ENCODE measurements at places on chromosomes 2 and 18.
A peak's percentile ranks its signal among the peaks of the same experiment; 100 is the strongest.

- no peak for DNase-seq
Measured at GRCh38 chr2:240873805-240874714, 5.4 kb downstream of the AGXT start.

GRCh38 chr2:64586883-64587481 is 62.9 kb downstream of the AFTPH start:
- peak; percentile 10 for DNase-seq

DNA sequence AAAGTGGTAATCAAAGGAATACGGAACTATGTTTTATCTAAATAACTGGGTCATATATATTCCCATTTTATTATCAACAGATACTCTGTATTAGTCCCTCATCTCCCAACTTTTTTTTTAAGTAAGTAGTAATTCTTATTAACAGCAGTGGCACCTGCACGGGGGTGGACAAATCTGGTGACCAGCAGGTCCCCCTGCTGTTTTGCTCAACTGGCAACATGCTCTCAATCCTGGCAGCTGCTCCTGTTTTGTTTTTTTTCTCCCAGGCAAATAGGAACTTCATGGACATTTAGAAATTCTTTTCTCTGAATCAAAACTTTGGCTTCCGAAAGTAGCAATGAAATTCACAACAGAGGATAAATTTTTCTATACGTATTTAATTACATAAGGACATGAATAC is 193.5 kb downstream of the SS18 start:
- no peak for DNase-seq

DNA sequence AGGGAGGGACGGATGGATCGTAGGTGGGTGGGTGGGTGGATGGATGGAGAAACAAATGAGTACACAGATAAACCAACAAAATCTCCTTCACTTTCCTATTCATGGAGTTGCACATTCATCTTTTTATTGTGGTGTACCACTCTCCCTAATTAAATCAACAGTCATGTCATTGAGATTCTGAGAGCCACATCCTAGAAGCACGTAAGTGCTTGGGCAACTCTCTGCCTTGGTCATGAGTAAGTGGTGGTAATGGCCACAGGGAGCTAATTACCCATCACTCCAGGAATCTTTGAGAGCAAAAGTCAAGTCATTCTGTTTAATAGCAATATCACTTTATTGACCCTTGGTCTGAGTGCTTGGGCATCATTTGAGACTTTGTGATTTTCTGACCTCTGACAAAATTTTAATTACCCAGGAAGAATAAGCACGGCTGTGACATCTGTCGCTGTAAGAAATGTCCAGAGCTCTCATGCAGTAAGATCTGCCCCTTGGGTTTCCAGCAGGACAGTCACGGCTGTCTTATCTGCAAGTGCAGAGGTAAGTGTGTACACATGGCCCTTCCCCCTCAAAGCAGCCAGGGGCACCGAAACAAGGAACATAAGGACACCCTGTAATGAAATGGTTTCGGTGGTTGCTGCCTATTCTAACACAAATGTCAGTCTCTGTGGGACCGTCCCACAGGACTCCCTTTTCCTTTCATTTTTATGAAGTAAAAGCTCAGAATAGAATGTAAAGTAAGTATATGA is 85.9 kb downstream of the FEZ2 start:
- no peak for DNase-seq

- DNase-seq, result no peak
Measured at GRCh38 chr2:55309446-55309845, 40.4 kb upstream of the MTIF2 start.

DNA sequence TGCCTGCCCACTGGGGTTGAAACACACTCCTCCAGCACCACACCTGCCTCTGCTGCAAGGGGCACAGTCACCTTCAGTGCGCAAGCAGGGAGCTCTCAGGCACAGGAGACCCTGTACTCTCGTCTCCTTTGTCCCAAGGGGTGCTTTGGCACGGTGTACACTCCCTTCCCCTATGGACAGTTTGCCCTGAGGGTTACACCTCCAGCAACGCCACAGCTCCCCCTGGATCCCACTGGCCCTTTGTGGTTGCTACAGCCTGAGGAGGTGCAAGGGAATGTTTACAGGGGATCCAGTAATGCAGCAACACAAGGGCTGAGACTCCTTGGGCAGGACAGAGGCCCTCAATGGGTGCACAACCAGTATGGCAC is 45.2 kb upstream of the FAM117B start:
- DNase-seq, result no peak

DNA sequence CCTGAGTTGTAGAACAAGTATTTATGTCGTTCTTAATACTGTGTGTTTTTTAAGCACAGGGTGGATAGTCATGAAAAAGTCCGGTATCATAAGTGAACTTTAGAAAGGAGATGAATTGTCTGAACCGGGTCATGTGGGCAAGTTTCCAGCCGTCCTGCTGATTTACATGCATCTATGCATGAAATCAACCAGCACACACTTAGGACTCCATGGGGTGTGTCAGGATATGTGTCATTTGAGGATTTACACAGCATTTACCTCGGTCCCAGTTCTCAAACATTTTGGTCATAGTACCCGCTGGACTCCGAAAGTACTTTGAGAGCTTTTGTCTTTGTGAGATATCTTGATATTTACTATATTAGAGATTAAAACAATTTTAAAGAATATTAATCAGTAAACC is 47.5 kb upstream of the TWSG1 start:
- DNase-seq, result no peak

GRCh38 chr2:10655499-10656225 is 34.1 kb downstream of the NOL10 start:
- DNase-seq, result no peak

- no peak for DNase-seq
Measured at GRCh38 chr2:30949435-30949834, 142.2 kb upstream of the CAPN13 start.

DNA sequence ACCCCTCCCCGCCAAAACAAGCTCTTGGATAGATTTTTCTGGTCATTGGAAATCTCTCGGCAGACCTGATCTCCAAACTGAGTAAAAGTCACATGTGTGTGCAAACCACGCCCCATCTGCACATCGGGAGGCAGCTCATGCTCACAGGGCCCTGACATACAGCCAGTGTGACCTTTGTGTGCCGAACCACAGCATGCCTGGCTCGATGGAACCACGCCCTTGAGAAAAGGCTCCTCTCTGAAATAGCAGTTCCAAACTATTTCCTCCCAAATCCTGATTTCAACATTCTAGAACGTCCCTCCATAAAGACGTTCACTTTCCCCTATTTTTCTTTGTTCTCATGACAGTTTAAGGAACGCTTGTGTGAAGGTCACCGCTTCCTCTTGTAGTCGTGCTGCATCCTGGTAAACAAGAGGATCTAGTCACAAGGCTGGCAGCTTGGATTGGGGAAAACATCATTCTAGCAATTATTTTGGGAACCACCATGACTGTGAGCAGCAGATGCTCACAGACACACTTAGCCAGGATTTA is 59.3 kb upstream of the MAP4K4 start:
- DNase-seq, result no peak

GRCh38 chr18:22432657-22433137 is 15.0 kb upstream of the CTAGE1 start:
- DNase-seq, result no peak

DNA sequence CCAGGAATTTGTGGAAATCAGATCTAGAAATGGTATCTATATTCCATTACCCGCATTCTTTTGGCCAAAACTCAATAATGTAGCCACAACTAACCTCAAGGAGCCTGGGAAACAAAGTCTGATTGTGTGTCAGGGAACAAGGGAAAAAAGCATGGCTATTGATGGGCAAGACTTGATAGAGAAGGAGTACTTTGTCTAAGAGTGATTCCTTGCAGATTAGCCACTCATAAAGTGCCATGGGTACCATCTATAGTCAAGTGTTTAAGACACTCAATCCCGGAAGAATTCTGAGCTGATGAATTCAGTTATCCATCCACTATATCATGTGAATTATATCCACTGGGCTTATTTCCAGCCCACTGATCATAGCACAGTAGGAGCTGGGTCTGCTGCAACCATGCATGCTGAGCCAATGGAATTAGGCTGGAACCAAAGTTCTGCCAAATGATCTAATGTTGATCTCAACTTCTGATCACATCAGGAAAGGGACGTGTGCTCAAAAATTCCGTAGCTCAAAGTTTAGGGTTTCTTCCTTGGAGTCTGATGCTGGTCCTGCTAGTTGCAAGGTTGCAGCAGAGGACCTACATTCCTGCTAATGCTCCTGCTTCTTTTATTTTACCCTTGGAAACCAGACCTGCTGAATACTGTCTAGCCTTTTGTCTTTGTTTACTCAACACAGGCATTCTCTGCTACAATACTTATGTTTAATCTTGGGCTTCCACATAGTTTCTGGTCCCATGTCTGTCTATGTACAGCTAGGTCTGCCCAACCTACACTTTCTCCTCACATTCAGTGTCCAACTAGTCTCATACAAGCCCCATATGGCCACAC is 629.7 kb downstream of the IRS1 start:
- DNase-seq, result no peak

DNA sequence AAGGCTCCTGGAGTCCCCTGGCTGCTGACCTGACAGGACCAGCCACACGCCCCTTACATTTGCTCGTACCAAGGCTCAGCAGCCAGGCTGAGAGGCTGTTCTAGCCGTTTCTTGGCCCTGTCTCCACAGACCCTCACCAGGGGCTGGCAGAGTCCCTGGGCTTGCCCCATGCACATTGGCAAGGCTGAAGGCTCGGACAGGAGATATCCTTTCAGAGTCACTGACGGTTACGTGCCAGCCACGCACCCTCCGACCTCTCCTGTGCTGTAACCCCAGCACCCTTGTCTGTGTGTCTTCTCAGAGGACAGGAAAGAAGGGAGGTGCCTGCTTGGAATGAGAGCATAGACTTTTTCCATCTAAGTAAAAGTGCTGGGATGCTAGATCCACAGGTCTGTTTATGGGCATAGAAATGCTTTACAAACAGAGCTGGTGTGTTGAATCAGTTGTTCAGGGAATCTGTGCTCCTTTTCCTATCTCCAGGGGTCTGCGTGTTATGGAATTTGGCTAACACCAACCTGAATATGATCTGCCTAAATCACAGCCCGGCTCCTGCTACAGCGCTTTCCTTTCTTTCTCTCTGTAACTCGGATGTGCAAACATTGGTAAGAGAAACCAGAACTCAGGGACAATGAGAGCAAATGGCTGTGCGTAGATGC is 41.0 kb downstream of the COPS8 start:
- DNase-seq, result no peak

GRCh38 chr2:48448274-48449061 is 81.5 kb upstream of the STON1 start:
- no peak for DNase-seq

DNA sequence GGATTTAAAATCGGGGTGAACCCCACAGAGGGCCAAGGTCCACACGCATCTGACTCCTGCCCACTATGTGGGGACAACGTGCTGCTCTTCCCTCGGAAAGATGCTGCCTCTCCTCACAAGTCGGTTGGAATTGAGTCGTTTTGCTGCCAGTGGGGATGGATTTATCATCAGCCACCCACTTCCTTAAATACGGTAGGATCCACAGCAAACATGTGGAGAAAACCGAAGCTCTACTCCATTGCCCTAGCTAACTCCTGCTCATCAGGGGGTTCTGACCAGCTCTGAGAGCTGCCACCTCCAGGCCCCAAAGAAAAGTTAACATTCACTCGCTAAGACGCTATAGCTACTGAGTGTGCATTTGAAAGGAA is 80.9 kb downstream of the CHRNA1 start:
- DNase-seq, result no peak

- no peak for DNase-seq
Measured at GRCh38 chr18:65786474-65786873, 35.7 kb downstream of the CDH7 start.

- no peak for DNase-seq
Measured at GRCh38 chr2:69797836-69798289, 31.6 kb upstream of the GMCL1 start.

- DNase-seq, result no peak
Measured at GRCh38 chr2:6835467-6835866, 30.2 kb downstream of the CMPK2 start.

Measured in NCI-H748 treated with DMSO at 0.1 percent for 48 hours (cell line).